Esophagus mucosa (tissue), 1 donor: ENCODE measurements at places on chromosomes 1 and 21.

DNA sequence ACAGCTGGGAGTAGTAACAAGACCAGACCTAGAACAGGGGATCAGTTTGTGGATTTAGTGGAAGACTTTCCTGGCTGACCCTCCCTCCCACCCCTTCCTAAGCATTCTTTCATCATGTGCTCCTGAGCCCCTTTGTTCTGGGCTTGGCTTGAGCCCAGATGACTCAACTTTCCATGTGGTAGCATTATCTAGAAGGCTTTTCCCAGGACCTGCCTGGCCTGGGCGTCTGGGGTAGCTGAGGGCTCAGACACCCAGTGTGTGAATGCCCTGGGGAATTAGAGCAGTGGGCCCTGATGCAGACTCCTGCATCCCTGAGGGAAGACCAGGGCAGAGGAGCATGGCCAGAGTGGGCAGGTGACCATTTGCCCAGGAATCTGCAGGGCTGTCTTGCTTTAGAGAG lies 44.1 kb upstream of the TSPAN2 start:
- no peak for ATAC-seq

- no peak for ATAC-seq
Measured at GRCh38 chr1:21584096-21584495, 74.9 kb downstream of the ALPL start.

DNA sequence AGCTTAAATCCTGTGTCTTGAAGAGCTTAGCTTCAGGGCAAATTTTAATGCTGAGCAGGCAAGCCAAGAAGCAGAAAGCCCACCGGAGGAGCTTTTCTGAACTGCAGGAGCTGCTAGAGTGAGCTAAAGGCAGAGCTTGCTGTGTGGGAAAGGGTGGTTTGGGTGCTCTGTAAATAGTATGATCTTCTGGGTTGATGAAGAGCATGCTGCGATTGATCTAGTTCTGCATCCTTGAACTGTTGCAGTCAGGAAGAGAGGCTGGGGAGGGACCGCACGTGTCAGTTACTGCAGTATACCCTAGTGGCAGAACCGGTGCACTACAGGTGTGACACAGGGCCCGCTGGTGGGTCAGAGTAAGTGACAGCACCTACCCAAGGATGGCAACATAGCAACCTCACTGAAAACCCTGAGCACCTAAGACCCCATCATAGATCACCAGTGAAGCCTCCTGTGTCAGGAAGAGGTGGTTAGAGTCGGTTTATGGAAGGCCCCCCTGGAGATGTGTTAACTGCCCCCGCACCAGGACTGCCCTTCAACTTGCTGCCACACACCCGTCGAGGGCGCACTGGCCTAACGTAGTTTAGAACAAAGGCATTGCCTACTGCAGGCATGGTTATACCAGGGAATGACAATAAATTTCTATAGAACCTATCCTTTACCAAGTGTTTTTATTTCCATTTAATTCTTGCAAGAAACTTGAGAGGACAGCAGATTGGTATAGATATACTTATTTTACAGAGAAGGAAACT lies 146.0 kb upstream of the KIAA0040 start:
- ATAC-seq = peak; percentile 52

- ATAC-seq = peak; percentile 48
Measured at GRCh38 chr1:29227511-29227910, 3.2 kb downstream of the MECR start.

DNA sequence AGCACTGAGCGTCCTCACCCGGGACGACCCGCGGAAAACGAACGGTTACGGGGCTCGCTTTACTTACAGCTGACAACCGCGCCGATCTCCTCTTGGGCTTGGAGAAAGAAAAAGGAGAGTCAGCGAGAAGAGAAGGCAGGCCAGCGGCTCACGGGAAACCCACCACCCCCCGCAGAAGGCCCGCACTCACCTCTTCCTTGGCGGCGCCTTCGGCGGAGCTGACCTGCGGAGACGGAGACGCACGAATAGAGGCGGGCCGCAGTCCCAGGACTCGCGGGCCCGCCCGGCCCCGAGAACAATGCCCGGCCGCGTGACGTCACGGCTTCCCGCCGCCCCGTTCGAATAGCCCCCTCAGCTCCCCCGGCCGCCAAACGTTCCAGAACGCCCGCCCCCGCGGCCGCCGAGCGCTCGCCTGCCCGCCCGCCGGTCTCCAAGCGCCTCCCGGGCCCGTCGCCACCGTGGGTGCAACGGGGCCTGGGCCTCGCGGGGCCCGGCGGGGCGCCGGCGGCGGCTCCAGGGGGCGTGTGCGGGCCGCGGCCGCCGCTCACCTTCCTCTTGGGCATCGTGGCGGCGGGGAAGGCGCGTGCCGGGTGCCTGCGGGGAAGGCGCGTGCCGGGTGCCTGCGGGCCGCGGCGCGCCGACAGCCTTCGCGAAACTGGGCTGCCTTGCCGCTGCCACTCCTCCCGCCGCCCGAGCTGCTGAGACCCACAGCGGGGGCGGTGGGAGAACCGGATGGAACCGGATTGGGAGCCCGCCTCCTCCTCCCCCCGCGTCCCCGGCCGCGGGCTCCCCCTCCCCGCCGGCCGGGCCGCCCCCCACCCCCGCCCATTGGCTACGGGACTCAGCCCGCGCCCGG lies at the start of gene HMGN1:
HMGN1 (minus strand) TSS at position 734 of the 856 bp plus-strand sequence; CDS start at position 563, 171 bp downstream.
- ATAC-seq = peak; percentile 84

DNA sequence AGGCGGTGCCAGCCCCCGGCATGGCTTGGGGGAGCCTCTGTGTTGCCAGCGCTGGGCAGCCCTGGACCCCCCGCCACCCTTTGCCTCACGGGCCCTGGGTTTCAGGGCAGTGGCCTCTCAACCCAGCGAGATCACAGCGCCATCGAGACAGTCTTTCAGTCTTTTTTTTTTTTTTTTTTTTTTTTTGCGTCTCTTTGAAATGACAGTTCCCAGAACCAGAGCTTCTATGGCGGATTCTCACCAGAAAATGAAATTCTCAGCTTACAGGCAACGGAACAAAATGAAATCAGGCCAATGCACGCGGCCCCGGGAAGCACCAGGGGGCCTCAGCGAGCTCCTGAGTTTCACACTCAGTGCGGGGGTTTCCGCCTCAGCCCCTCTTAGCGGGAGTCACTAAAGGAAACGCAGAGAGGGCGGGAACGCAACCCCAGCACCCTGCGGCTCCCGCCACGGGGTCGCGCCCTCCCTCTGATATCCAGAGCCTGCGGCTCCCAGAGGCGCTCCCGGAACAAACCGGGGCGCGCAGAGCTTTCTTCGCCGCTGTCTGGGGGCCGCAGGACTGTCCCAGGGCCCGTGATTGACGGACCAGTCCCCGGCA lies 8.0 kb upstream of the COL6A1 start:
- ATAC-seq = peak; percentile 41
